Amniotic epithelial cell (primary cell): ENCODE measurements at places on chromosomes 6 and 20.

GRCh38 chr6:3453413-3454272, 3.2 kb downstream of the SLC22A23 start:
- DNase-seq: no peak

- DNase-seq: peak; percentile 68
Observed at GRCh38 chr6:144008120-144008811, at the start of gene PLAGL1. Gene PLAGL1 (minus strand): TSS chr6:144008259. CDS start chr6:143948136, 60,123 bp downstream.

DNA sequence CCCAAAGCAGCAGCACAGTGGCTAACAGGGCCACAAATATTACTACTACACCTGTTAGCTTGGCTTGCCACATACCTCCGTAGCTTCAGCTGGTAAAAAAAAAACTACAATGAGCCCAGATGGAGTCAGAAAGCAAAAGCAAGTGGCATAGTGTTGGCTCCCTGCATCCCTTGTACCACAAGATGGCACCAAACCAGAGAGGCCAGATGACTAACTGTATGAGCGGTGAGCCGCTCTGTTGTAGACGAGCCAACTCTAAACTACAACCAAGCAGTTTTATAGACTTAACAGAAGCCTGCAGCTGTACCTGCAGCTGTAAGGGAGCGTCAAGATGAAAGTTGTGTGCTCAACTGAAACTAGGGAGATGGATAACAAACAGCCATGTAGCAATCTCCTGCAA, 84.5 kb upstream of the MCHR2 start:
- peak; percentile 55 for DNase-seq

DNA sequence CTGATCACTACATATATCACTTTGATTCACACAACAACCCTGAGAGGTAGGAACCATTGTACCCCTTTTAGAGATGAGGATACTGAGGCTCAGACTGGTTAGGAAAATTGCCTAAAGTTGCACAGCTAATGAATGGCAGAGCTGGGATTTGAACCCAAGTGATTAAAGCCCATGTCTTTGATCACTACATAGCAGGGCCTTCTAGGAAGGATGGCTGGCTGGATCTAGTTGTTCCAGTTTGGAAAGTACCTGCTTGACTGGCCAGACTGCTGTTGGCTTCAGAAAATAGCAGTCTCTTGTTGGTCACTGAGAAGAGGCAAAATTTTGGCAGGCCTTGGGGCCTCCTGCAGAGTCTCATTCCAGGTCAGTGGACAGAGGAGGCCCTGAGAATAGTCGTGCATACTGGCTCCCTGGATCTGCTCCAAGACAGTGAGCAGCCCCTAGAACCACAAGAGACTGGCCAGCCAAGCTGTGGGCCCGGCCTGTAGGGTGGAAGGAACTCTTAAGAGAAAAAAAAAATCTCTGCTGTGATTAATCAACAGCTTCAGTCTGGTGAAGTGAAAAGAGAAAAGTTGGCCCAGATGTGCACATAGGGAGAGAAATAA, 17.5 kb downstream of the PPARD start:
- peak; percentile 72 for DNase-seq
